Activated CD4-positive, alpha-beta T cell treated with anti-CD3 and anti-CD28 coated beads for 24 hours (primary cell): ENCODE measurements at places on chromosomes 6 and 20.

- DNase-seq = no peak
Observed at GRCh38 chr6:132133736-132134445, 182.7 kb upstream of the CCN2 start.

DNA sequence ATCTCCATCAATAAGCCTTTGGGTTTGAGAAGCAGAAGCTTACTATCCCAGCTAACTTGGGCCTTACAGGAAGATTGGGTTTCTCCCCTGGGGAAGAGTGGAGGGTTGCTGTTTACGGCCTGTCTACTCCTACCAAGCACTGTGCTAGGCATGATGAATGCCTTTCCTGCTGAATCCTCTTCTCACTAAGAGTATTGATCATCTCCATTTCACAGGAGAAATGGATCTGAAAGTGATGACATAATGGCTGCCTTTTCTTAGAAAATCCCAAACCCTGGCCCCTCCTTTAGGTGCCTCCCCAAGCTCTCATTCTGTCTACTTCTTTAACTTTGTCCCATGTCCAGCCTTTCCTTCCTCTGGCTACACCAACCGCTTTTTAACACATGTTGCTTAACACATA, 66.1 kb downstream of the TSHZ2 start:
- DNase-seq = no peak

DNA sequence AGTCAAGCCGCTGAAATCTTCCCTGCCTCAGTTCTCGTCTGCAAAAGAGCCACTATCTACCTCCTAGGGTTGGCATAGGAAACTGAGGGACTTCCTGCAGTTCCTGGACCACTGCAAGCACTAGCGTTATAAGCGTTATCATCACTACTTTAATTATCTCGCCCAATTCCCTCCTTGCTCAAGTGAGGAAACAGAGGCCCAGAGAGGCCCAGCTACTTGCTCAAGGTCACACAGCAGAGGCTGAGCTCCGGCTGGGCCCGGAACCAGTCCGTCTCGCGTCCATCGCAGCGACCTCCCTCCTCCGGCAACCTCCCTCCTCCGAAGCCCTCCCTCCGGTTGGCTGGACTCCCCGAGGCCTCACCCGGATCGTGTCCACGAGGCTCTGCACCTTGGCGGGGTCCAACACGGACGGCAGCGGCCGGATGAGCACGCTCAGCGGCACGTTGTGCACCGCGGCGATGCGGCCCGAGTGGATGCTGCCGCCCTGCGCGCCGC, 338 bp downstream of the SRXN1 start:
- DNase-seq = no peak

DNA sequence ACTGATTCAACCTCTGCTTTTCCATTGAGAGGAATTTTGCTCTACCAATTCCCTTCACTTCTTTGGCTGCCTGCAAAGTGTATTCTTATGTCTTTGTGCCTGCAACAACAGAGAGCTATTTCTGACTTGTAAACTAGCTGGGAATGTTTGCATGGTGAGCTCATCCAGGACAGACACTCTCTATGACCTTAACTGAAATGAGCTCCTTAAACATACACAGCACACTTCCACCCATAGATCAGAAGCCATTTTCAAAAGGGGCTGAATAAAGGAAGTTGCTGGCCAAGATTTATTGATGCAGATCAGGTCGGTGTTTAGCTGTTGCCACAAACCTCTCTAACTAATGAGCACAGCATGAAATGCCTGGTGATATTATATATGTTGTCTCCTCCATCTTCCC, 377.7 kb downstream of the BTBD9 start:
- no peak for DNase-seq

GRCh38 chr20:7994809-7995208, 24.8 kb downstream of the TMX4 start:
- DNase-seq = no peak
